ENCODE measurements at places on chromosomes 2 and 18.
A peak's percentile ranks its signal among the peaks of the same experiment; 100 is the strongest.

DNA sequence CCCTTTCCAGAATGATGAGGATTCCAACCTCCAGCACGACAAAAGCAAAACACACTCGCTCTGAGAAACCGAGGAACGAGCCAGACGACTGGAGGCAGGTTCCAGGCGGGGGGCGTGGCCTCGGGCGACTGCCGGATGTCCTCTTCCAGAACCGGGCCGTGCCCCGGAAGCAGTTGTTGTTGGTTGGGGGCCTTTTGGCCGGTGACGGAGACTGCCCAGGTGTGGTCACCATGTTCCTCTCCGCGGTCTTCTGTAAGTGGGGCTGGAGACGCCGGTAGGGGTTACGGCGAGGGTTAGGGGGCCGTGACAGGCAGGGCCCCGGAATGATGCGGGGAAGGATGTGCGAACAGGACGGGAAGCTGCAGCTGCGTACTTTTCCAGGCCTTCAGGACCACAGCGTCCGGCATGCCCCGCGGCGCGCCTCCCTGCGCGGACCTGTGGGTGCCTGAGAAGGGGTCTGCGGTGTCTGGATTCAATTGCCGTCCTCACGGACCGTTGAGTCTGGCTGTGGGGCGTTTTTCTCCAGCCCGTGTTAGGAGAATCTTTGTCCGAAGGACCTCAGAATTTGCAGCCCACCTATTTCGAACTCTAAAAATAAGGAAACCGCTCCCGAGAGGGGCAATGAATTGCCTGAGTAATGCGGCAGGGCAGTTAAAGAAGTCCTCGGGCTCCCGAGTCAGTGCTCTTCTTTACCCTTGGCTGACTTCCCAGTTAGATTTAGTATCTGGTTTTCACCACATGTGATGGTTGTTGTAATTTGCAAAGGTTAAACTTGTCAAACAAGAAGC lies at the start of gene MRPL33:
TSS of gene MRPL33 (plus strand) at position 172 of the 788 bp plus-strand sequence. CDS start at position 231, 59 bp downstream.
- peak; percentile 88 for DNase-seq

DNA sequence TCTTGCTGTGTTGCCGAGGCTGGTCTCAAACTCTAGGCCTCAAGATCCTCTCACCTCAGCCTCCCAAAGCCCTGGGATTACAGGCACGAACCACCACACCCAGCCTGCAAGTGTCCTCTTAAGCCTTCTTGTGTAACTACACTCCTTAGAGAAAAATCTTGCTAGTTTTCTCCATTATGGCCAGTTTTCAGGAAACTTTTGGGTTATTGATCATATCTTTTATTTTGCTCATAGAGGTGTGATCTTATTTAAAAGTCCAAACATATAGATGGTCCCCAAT lies 2.4 kb downstream of the SOCS6 start:
- no peak for DNase-seq

DNA sequence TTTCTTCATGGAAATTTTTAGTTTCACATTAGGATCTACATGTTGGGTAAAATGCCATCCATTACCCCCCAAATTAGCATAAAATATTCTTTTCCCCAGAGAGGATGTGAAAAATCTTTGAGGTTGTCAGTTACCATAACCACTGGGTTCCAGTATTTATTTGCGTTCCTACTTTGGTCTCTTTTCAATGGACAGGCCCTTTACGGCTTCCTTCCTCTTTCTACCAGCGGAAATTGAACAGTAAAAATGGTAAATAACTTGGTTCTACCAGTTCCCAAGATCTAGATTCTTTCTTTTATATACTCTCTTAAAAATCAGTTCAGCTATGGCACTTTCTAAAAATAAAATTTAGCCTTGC lies 169.2 kb upstream of the APCDD1 start:
- DNase-seq = no peak

DNA sequence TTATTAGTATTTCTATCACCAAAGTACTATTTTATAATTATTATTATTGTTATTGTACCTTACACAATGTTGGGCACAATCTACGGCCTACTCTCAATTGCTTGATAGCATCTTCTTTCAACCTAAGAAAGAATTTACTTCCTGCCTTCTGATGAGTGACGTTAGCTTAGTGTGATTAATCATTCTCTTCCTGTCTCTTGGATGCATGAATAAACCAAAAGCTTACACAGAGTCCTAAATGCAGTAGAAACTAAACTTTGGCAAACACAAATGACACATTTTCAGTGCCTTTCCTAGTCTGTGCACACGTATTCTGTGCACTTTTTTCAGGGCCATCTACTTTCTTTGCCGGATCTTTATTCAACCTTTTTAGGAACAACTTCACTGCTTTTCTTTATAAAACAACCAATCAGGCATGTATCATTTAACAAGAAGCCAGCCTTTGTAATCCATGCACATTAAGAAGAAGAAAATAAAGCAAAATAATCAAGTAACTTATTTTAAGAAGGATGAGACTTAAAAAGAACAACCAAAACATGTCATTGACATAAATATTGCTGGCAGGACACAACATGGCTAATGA lies 19.1 kb downstream of the TRAK2 start:
- peak; percentile 22 for DNase-seq

GRCh38 chr2:97742381-97742847 lies 29.0 kb downstream of the ZAP70 start:
- DNase-seq = no peak

GRCh38 chr2:60252581-60253150 lies 300.8 kb downstream of the BCL11A start:
- no peak for DNase-seq

DNA sequence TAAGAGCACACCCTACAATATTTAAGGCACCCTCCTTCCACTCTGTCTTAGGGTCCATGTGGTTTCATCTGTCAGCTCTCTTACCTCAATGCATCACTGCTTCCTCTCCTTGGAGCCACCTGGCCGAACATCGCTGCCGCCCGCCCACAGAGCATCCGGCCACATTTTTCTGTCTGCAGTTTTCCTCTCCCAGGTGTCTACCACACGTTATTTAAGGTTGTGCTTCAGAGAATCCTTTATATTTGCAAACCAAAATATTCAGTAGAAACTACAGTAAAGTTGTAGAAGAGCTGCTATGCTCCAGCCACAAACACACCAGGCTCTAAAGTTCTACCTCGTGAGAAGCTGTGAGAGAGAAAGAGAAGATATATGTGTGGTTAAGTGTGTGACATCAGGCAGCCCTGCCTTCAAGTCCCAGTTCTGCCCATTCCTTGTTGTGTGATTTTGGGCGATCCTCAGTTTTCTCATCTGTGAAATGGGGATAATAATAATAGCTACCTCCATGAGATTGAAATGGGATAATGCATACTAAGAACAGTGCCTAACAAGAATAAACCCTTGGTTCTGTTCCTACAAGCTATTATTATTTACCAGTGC lies 4.9 kb upstream of the STK17B start:
- DNase-seq = no peak

DNA sequence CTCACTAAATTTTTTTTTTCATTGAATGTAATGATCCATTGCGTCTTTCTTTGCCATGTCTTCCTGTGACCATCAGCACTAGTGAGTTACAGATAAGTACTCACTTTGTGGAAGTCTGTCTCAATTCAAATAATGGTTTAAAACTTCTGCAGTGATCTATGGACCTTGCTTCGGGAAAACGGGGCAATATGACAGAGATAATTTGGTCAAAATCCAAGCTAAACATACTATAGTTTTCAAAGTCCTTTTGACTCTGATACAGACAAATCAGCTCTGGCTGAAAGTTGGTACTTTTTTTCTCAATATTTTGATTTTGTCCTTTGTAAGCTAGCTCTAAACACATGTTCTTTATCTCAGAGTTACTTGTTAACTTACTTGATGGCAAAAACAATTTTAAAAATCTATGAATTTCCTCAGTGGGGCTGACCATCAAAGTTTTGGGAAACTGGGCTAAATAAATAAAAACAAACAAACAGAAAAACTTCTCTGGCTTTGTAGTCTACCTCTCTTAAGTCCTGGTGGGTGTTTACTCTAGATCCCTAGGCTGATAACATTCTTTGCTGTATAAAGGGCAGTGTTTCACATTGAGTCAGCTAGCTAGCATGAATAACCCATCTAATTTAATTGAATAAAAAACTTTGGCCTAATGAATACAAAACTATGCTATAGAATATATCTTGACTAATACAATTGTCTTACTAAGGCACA lies 327.6 kb downstream of the RDH14 start:
- DNase-seq = no peak

GRCh38 chr2:76050196-76050595 lies 339.5 kb upstream of the GCFC2 start:
- no peak for DNase-seq

DNA sequence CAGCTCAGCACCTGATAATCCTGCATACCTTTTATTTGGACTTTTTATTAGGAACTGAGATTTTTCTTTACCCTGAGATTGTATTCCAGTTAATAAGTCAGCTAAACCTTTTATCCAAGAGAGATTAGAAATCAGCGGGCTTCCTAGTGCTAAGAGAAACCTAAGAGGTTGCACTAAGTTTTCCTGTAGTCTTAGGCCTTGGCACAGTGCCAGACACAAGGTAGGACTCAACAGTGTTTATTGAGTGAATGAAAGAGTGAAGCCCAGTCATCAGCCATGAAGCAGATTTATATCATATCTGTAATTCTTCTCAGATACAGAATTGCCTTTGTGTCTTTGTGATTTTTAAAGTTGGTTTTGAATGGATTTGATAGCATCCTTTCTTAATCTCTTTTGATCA lies 13.6 kb downstream of the OTX1 start:
- DNase-seq = no peak

DNA sequence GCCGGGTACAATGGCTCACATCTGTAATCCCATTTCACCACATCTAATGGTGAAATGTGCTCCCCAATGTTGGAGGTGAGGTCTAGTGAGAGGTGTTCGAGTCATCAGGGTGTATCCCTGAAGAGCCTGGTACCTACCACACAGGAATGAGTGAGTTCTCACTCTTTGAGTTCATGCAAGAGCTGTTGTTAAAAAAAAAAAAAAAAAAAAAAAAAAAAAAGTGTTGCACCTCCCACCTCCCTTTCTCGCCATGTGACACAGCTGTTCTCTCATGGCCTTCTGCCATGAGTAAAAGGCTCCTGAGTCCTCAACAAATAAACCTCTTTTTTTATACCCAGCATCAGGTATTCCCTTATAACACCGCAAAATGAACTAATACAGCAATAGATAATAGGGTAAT lies 106.3 kb downstream of the C2orf74 start:
- DNase-seq = no peak

DNA sequence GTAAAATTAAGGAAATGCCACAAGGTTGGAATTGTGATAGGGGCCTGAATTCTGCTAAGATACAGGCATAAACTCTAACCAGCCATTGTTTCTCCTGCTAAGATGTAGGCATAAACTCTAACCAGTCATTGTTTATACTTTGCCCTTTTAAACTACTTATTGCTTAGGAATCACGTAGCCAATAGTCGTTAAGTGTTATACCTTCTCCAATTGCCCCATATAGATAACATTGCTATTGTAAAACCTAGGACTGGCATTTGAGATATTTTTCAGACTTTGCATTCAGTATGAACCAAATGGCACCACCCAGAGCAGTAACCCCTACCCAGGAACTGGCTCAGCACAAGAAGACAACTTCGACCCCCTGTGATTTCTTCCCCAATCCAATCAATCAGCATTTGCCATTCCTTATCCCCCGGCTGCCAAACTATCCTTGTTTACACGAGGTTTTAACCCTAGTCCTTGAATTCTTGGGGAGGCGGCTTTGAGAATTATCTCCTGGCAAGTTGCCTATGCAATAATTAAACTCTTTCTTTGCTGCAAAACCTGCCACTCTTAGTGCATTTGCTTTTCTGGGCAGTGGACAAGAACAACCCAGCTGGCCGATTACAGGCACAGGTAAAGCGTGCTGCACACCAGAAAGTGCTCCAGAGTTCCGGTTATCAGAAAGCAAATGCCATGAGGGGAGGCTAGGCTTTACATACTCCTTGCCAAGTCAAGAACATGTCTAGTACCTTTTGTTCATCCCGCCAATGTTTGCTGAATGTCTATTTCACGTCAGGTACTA lies 167.6 kb downstream of the LAMA1 start:
- DNase-seq = no peak

GRCh38 chr18:13313006-13313686 lies 94.6 kb downstream of the LDLRAD4 start:
- no peak for DNase-seq

- DNase-seq = no peak
Observed at GRCh38 chr18:58253318-58253717, 209.3 kb downstream of the NEDD4L start.

DNA sequence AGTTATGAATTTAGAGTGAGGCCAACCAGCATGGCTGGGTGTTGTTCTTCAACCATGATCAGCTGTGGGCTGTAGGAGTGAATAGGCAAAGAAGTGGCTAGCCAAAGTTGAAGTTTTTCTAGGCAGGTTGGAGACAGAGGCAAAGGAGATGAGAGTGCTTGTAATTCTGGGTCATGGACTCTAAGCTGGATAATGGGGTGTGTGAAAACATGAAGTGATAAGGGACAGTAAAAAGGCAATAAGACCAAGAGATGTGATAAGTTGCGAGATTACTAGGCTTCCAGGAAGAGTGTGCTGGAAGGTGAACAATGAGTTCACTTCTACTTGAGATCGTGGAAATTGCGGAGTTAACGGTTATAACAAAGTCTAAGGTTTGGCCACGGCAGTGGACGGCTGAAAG lies 118.6 kb upstream of the RNF152 start:
- DNase-seq = no peak

GRCh38 chr18:45777393-45777792 lies 48.1 kb upstream of the SIGLEC15 start:
- DNase-seq = no peak

GRCh38 chr18:32308493-32309120 lies 118.8 kb downstream of the MEP1B start:
- no peak for DNase-seq

DNA sequence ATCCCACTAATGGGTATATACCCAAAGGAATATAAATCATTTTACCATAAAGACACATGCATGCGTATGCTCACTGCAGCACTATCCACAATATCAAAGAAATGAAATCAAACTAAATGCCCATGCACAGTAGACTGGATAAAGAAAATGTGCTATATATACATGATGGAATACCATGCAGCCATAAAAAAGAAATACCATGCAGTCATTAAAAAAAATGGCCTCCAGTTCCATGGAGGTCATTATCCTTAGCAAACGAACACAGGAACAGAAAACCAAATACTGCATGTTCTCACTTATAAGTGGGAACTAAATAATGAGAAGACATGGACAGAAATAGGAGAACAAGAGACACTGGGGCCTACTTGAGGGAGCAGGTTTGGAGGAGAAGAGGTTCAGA lies 53.6 kb upstream of the SERTAD2 start:
- no peak for DNase-seq

DNA sequence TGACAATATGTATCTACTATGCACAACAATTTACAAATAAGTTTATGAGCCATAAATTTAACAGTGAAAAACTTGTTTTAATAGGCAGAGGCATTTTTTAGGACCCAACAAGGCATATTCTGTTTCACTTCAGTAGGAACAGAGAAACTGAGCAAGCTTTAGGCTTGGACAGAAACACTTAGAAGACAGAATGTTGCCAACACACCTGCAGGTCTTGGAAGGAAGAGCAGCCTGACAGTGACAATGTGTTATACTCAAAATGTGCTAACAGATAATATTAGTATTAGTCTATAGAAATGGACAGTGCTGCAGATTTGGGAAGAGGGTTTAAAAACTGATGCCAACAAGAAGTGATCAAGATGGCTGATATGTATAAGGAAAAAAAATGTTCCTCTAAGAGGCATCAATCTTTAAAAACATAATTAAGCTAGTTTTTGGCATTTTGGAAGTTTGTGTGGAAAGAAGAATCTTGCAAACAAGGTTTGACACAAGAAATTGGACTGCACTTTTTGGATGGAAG lies 297.1 kb upstream of the FSIP2 start:
- DNase-seq = no peak

Measured in 8988T (cell line).